Omental fat pad (tissue), 4 donors: ENCODE measurements at places on chromosomes 6 and 20. TPM values are rescaled to one million over a fixed set of nuclear protein-coding genes. Genes with fewer than 3 reads are reported as not detected.

- no peak for DNase-seq
These were observed 534 bp downstream of the KIAA1755 start for GRCh38 chr20:38260025-38260377.

GRCh38 chr6:52183131-52183713, 3.0 kb upstream of the IL17A start:
- no peak for DNase-seq

DNA sequence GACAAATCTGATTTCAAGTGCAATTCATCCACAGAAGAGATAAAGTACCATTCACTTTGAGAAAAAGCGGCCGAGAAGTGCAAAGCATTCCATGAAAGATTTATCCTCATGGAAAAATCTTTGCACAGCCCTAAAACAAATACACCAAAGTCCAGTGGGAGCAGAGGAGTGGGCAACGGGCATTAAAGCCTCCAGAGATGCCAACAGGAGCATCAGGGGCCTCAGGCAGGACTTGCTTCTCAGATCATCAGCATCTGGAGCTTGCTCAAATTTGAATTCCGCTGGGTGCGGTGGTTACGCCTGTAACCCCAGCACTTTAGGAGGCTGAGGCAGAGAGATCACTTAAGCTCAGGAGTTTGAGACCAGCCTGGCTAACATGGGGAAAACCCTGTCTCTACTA, 110.7 kb upstream of the NFATC2 start:
- no peak for DNase-seq

- DNase-seq, result no peak
These were observed 22.6 kb downstream of the RSPH3 start for GRCh38 chr6:158977382-158977781.

DNA sequence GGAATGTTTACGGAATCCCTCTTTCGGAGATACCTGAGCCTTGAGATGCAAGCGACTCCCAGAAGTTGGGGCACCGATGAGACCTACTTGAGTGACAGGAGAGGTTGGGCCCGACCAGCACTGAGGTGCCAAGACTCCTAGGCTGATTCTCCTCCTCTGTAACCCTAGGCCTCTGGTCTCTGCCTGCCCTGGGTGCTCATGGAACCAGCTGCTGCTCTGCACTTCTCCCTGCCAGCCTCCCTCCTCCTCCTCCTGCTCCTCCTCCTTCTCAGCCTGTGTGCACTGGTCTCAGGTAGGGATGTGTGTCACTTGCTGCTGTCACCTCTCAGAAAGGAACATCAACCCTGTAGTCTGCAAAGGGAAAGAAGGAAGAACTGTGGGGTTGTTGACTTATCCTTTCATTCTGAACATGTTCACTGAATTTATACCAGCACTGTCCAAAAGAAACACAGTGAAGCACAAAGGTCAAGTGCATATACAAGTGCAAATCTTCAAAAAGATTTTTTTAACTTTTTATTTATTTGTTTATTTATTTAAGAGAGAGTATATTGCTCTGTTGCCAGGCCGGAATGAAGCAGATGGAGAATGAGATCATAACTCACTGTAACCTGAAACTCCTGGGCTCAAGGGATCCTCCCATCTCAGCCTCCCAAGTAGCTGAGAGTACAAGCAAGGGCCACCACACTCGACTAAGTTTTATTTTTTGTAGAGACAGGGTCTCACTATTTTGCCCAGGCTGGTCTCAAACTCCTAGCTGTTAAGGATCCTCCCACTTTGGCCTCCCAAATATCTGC, 913 bp downstream of the BTN2A2 start:
- DNase-seq, result no peak

SRMS gene
- not detected for total RNA-seq

SLC22A2 gene
- total RNA-seq, result not detected

- no peak for DNase-seq
These were observed 166.5 kb upstream of the JARID2 start for GRCh38 chr6:15079288-15079817.

GRCh38 chr6:70819646-70820045, 137.2 kb downstream of the B3GAT2 start:
- DNase-seq, result no peak

GRCh38 chr6:110328259-110328658, 29.9 kb downstream of the METTL24 start:
- no peak for DNase-seq

- DNase-seq, result no peak
These were observed 296.4 kb downstream of the KHDRBS2 start for GRCh38 chr6:61989616-61990015.

DNA sequence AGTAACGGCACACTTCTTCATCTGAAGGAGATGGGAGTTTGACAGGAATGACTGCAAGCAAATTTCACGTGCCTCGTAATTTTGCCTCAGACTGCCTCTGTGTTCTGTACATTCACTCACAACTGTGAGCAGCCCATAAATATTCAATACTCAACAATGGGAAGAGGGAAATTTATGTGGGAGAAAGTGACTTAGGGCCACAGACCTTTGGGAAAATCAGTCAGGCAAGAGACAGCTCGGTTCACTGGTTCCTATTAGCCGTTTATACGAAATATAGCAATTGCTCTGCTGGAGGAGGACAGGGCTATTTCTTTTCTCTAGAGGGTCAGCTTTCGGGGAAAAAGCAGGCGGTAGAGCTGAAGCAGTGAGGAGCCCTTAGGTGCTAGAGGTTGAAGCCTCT, 28.0 kb downstream of the OPN5 start:
- no peak for DNase-seq

FAM209B gene
- not detected for total RNA-seq

WASF1 gene
- total RNA-seq, result 5.8 TPM

DNA sequence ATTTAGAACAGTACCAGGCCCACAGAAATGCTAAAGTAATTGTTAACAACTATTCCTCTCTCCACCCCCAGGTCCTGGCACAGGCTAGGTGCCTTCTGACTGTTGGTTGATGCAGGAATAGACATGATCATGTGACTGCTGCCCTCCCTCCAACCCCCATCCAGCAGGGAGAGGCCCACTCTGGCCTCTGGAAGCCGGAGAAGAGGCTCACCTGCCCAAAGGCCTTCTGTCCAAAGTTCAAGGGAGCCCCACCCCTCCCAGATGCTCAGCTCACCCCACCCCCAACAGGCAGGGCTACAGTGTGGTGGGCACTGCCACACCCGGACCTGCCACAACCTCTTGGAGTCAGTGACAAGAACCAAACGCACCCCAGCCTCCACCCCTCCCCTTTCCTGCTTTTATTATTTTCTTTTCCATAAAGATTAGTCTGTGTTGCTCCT, 26.9 kb upstream of the FOXP4 start:
- DNase-seq, result no peak

GRCh38 chr6:33105386-33105785, 29.6 kb downstream of the HLA-DPB1 start:
- DNase-seq, result no peak

DNA sequence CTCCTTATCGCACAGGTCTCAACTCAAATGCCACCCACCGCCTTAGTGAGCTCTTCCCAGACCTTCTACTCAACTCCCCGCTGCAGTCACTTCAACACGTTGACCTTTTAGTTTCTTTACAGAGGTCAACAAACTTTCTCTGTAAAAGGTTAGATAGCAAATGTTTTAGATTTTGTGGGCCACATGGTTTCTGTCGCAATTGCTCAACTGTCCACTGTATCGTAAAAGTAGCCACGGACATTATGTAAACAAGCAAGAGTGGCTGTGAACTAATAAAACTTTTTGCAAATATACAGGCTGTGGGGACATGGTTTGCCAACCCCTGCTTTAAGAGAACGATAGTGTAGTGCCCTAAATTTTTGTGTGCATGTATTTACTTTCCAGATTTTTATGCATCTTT, 247.6 kb upstream of the TSHZ2 start:
- no peak for DNase-seq

DNA sequence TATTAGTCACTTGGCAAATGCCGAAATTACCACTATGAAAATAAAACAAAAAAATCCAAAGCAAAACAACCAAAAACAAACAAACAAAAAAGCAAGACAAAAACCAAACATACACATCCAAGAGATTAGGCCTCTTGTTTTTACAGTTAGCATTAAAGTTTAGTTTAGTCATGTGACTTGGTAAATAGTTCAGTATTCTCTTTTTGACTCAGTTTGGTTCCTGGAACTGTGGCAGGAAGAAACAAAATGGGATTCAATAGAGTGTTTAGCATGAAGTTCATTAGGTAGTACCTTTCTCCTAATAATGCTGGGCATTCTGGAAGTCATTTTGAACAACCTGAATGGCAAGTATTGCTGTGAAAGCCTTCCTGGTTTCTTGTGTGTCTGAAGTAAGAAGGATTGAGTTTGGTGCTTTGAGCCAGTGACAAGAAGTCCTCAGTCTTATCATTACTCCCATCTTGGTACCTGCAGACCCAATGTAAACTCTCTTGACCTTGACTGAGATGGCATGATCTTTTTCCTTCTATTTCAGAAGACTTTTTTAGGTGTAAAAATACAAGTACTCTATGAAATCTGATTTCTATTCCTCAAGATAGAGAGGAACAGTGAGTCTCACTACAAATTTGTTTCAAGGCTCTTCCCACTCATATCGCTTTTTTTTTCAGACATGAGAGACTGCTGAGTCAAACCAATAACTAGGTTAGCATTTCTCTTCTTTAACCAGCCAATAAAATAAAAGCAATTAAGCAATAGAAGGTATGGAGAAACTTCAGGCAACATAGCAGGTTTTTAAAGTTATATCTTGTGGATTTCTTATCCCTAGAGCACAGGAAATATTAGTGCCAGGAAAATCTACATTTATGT, 223.6 kb upstream of the PREP start:
- no peak for DNase-seq

MUC22 gene
- not detected for total RNA-seq

TMEM244 gene
- not detected for total RNA-seq

GRCh38 chr6:31285486-31285885, 13.6 kb upstream of the HLA-C start:
- no peak for DNase-seq

DNA sequence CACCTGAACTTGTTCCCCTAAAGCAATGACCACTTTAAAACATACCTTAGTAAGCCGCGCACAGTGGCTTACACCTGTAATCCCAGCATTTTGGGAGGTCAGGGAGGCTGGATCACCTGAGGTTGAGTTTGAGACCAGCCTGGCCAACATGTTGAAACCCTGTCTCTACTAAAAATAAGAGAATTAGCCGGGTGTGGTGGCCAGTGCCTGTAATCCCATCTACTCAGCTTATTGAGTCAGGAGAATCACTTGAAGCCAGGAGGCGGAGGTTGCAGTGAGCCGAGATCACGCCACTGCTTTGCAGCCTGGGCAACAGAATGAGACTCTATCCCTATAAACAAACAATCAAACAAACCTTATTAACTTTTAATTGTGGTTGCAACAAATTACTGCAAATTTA, 1.6 kb upstream of the RAET1E start:
- DNase-seq, result no peak

DNA sequence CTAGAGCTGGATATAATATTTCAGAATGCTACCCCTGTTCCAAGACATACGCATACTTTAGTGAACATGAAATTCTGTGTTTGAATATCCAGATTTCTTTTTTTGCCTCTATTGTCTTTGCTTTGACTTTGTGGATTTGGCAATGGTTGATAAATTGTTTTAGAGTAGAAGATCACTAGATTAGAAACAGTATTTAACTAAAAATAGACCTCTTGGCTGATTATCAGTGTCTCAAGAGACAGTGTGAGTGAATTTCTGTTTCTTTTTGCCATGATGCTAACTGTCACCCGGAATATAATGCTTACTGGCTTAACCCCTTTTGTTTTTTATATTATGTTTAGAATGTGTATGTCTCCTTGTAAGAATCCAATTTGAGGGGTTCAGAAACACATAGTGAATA, 102.5 kb downstream of the PLCB1 start:
- DNase-seq, result no peak

GRCh38 chr20:44319839-44320422, 8.9 kb upstream of the FITM2 start:
- no peak for DNase-seq

TMEM217 gene
- 1.7 TPM for total RNA-seq

DNA sequence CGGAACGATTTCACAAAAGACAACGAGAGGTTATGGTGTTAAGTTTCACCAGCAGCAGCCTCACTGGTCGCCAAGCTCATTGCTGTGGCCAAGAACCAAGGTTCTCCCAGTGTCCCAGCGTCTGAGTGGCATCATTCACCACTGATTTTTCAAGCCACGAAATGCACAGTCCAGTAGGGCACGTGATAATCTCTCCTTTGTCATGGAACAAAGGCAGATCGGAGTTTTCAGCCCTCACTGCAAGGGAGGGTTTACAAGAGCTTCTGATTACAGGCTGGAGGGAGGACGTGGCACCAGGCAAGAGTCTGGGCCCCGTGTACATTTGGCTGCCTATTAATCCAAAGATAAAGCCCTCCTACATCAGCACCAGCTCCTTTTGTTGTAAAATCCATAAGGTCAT, 2.0 kb downstream of the CD24 start:
- no peak for DNase-seq

HCK gene
- 22.4 TPM for total RNA-seq

FAM184A gene
- 8.1 TPM for total RNA-seq

SPAG4 gene
- total RNA-seq, result 2.5 TPM

SLC17A1 gene
- not detected for total RNA-seq

DNA sequence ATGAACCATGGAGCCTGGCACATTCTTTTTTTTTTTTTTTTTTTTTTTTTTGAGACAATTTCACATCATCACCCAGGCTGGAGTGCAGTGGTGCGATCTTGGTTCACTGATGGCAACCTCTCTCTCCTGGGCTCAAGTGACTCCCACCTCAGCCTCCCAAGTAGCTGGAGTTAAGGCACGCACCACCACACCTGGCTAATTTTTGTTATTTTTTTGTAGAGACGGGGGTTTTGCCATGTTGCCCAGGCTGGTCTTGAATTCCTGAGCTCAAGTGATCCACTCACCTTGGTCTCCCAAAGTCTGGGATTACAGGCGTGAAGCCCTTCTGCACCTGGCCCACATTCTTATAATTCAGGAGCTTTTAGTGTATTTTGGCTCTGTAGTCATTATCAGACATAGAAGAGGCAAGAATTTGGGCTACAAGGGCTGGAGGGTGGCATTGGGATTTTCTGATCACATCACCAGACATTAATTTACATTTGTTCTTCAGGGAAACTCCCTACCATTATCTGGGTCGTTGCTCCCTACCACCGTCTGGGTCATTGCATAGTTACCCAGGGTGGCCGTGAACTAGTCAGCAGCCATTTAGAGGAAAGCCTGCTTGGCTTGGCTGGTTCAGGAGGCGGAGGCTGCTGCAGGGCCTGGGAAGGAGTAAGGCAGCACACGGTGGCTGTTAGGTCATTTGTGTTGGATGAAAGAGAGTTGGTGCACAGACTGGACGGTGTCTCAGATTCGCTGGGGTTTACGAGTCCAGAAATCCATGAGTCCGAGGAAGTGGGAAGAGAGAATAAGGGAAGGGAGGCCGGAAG, 17.6 kb downstream of the ARID1B start:
- no peak for DNase-seq

DNA sequence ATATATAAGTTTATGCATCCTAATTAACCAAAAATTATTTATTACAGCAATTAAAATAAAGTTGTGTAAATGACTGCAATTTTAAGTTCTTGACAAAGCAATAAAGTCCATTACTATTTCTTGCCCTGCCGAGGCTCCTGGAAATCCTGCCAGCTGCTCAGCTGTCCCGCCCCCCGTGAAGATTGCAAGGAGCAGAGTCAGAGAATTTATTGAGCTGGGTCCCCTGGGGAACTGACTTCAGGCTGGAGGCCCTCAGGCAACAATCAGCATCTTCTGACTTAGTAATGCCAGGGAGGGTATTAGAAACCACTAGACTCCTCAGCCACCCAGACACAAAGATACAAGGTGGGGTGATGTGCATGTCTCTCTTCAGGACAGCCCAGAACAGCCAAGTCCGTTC, 92.3 kb downstream of the EDN3 start:
- DNase-seq, result no peak

- no peak for DNase-seq
These were observed 161.4 kb downstream of the DNAH8 start for GRCh38 chr6:38876475-38876874.
